ENCODE measurements at places on chromosomes 3 and 15.

- DNase-seq, result no peak
Measured at GRCh38 chr3:127264292-127264691, 23.6 kb downstream of the PRR20G start.

- no peak for DNase-seq
Measured at GRCh38 chr15:81940467-81941451, 105.1 kb downstream of the MEX3B start.

DNA sequence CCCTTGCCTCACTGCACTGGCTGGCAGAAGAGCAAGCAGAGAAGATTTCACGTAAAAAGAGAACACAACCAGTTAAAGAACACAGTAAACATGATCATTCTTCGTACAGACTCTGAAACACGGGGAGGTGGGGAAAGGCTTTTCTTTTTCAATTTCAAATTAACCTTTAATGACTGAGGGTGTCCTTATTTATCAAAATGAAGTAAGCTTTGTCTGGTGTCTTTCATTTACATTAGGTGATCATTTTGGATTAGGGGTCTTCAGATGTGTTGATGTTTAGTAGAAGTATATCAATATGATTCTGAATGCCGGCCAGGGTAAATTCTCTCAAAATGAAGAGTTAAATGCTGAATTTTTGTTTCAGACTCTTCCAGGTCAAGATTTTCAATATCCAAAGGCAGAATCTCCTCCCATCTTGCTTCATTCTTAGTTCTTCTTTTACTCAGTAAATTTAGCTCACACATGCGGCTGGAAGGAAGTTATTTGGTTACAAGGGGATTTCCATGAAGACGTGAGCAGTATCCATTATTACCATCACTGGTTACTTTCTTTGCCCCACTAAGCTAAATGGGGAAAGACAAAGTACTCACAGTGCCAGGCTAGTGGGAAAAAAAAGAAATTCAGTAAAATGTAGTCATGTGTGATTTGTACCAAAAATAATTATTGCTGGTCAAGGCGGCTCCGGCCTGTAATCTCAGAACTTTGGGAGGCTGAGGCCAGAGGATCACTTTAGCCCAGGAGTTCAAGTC, 272.2 kb upstream of the NR2F2 start:
- no peak for DNase-seq

- DNase-seq, result peak; percentile 80
Measured at GRCh38 chr3:74862476-74862875, 248.0 kb upstream of the CNTN3 start.

DNA sequence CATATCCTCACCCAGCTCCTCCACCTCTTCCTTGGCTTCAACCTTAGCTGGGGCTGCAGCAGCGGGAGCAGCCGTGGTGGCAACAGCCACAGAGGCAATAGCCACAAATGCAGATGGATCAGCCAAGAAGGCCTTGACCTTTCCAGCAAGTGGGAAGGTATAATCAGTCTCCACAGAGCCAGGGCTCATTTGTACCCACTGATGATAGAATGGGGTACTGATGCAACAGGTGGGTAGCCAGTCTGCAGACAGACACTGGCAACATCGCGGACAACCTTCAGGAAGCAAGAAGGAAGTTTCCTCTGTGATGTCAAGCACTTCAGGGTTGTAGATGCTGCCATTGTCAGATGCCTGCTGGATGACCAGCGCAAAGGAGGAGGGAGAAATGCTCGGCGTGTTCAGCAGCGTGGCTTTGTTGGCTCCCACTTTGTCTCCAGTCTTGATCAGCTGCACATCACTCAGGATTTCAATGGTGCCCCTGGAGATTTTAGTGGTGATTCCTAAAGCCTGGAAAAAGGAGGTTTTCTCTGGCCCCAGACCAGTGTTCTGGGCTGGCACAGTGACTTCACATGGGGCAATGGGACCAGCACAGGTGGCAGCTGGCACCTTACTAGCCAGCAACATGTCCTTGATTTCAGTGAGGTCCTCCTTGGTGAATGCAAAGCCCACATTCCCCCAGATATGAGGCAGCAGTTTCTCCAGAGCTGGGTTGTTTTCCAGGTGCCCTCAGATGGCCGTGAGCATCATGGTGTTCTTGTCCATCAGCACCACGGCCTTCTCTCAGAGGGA, 4.8 kb upstream of the PLCB2 start:
- DNase-seq, result no peak

DNA sequence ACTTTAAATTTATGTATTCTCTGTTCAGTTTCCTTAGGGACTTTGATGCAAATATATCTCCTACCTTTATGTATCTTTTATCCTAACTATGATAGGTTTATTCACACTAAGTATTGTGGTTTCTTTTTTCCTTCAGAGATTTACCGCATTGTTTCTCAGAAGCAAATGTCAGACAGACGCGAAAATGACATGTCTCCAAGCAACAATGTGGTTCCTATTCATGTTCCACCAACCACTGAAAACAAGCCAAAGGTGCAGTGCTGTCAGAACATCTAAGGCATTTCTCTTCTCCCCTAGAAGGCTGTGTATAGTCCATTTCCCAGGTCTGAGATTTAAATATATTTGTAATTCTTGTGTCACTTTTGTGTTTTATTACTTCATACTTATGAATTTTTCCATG, 18.3 kb downstream of the RAB11A start:
- no peak for DNase-seq

DNA sequence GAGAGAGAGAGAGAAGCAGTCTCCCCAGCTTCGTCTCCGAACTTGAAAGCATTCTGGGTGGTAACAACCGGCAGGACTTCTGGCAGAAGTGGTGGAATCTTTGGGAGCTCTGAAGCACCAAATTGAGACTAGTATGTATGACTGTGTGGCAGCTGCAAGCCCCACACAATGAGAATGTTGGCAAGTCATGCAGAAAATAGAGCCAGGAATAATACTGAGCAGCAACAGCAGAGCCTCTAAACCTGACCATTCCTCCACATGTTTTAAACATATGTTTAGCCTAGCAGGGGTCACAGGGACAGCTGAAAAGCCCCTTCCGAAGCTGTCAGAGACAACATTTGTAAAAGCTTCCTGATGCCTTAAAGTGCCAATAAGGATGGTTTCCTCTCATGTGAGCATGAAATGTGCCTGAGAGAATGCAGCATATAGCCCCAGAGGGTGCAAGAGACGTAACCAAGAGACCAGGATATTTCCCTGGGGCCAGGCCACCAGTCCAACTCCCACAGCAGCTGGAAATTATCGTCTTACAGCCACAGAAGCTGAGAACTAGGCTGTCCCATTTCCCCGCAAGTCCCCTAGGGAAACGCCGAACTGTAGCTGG, 178.6 kb upstream of the CCDC54 start:
- no peak for DNase-seq

DNA sequence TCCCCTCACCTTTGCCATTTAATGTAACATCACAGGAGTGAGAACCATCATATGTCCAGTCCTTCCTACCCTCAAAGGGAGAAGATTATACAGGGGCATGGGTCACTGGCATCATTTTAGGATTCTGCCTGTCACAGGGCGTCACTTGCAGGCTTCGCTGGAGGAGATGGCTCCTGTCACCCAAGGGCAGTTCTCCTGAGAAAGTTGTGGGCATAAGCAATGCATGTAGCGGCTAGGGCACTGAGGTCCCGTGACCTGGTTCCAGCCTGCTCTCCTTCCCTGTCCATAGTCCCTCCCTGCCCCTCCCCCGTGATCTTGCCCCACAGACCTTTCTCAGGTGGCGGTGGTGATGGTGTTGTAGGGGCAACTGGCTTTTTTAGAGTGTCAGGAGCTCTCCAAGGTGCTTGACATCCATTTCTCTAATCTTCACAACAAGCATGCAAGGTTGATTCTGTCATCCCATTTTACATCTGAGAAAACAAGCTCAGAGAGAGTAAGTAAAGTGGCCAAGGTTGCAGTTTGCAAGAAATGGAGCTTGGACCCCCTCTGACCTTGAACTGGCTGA, 241.5 kb upstream of the CTDSPL start:
- no peak for DNase-seq

DNA sequence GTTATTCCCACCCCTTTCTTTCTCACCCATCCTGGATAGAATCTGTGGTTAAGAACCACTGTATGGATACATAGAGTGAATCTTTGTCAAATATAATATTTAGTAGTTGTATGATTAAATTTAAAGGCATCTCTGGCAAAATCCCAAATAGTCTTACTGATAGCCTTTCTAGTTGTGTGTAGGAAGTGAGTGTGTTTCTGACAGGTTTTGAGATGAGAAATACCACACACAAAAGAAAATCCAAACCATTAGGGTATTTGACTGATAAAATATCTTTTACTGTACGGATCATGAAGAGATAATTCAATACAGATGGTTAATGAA, 44.7 kb upstream of the PLCL2 start:
- DNase-seq, result no peak

DNA sequence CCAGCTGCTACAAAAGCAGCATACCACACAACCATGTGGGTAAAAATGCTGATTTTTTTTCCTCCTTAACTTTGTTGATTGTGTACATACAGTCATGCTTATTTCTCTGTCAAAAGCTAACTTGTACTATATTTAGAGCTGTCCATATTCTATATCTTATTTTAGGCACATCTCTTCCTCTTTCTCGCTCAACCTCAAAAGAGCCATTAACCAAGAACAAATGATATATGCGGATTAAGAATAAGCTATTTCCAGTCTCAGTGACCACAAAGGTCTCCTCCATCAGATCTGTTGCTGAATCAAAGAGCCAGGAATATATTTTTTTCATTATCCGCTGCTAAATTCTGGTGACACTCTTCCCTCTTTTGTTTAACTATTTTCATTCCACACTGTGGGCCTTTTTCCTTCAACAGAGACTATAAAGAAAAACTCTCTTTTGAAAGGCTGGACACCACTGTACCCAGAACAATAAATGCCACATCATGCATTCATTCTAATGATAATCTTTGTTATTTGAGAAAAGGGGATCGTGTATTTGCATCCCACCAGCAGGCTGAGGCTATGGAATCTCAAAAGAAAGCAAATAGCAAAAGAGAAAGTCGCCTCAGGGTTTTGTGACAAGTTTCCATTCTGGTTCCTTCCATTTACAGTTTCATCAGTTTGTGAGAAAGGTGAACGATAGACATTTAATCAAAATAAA, 8.0 kb downstream of the TMEM212 start:
- no peak for DNase-seq

DNA sequence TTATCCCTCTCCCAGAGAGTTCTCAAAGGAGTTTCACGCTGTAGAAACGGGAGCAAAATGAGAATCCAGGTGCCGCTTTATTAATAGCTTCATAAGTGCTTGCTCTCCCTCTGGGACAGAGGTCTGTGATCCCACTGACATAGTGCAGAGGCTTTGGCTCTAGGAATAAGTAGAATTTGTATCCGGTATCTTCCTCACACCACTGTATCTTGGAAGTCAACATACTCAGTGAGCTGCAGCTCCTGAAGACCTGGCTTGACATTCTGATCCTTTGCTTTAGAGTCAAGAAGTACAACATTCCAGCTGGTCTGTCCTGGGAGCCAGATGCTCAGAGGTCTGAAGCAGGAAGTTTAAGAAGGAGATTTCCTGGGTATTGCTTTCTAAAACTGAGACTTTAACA, 323.0 kb downstream of the LPP start:
- DNase-seq, result no peak

GRCh38 chr3:38421679-38422336, 31.9 kb upstream of the ACVR2B start:
- DNase-seq, result no peak

DNA sequence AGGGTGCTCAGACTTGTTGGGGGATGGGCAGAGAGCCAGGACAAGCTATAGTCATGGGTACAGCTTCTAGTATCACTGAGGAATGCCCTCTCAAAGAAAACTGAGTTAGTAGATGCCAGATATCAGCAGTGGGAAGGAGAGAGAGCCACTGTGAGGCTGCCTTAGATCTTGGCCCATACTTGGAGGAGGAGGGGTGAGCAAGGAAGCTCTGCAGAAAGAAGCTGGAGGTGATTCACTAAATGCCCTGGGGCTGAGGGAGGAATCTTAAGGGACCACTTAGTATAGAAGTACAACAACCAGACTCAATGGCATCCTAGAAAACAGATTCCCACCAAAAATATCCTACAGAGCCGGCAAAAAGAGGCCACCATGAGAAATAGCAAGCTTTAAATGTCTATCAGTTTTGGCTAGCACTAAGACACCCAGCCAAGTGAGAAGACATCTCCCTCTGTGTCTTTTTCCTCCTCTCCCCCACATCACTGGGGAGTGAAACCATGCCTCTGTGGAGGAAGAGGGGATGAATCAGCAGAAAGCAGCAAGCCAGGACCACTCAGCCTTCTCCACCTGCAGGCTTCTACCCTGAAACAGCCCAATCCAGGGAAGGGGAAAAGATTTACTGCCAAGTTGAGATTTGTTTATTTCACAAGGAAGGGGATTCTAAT, 282.5 kb upstream of the STT3B start:
- DNase-seq, result no peak

All from NCI-H1048 (cell line).